Caco-2 (cell line): ENCODE measurements at places on chromosomes 6 and 20.
A peak's percentile ranks its signal among the peaks of the same experiment; 100 is the strongest.

GRCh38 chr6:165060720-165061119 is 248.7 kb downstream of the C6orf118 start:
- DNase-seq, result no peak

- peak; percentile 14 for DNase-seq
Observed at GRCh38 chr20:37970856-37971245, 62.4 kb downstream of the TTI1 start.

GRCh38 chr6:138572167-138572875 is 73.0 kb upstream of the NHSL1 start:
- DNase-seq, result peak; percentile 89

- DNase-seq, result no peak
Observed at GRCh38 chr20:22807045-22807444, 222.7 kb upstream of the FOXA2 start.

DNA sequence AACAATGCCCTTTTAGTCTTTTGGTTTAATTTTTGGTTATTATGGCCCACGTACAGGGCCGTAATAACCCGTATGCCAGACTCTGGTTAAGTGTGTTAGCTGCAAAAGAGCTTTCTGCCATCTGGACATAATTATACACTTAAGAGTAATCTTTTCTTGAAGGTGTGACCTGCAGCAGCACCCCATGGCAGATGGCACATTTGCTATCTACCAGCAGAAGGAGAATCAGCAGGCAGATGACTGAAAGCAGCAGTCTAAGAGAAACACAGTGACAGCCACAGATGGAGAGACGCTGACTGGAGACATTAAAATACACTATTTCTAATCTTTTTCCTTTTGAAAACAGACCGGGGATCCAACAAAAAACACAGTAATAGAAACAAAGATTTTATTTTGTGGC is 18.7 kb downstream of the ASF1A start:
- DNase-seq, result no peak
